ENCODE measurements at places on chromosomes 2 and 18. TPM values are rescaled to one million over a fixed set of nuclear protein-coding genes. Genes with fewer than 3 reads are reported as not detected.

DNA sequence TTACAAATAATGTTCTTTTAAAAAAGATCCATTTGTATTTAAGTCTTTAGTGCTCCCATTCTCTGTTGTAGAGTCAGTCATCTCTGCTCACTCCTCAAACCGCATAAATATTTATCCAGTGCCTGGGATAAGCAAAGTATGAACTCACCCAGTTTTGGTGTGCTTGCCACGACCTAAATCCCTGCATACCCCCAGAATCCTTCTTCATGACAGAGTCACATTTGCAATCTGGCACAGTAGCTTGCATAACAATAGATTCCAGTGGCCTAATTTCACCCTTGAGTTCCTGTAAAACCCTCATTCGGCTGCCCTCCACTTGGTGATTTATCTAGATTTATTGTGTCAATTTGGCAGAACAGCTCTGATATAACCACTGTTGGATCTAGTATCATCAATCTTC is 92.9 kb downstream of the DTNA start:
- no peak for DNase-seq

The ABCG8 gene
- 1.0 TPM for polyA plus RNA-seq

The LBX2 gene
- polyA plus RNA-seq, result 2.9 TPM

The REG3G gene
- polyA plus RNA-seq, result not detected

The HOXD13 gene
- 0.22 TPM for polyA plus RNA-seq

DNA sequence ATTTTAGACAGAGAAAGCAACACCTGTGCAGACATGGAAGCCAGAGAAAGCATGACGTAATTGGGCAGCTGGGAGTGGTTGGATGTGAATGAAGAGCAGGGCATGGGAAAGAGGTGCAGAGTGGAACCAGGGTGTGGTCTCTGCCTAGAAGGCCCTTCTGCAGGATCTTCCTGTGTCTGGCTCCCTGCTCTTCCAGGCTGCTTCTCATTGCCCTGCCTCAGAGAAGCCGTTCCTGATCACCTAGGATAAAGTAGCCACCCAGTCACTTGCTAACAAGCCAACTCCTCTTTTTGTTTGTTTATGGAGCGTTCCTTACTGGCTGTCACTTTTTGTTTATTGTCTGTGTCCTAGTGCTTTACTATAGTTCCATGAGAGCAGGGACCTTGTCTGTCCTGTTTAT is 28.5 kb downstream of the GALNT1 start:
- no peak for DNase-seq

The KLHL14 gene
- polyA plus RNA-seq, result 29.9 TPM

The MALT1 gene
- 28.9 TPM for polyA plus RNA-seq

DNA sequence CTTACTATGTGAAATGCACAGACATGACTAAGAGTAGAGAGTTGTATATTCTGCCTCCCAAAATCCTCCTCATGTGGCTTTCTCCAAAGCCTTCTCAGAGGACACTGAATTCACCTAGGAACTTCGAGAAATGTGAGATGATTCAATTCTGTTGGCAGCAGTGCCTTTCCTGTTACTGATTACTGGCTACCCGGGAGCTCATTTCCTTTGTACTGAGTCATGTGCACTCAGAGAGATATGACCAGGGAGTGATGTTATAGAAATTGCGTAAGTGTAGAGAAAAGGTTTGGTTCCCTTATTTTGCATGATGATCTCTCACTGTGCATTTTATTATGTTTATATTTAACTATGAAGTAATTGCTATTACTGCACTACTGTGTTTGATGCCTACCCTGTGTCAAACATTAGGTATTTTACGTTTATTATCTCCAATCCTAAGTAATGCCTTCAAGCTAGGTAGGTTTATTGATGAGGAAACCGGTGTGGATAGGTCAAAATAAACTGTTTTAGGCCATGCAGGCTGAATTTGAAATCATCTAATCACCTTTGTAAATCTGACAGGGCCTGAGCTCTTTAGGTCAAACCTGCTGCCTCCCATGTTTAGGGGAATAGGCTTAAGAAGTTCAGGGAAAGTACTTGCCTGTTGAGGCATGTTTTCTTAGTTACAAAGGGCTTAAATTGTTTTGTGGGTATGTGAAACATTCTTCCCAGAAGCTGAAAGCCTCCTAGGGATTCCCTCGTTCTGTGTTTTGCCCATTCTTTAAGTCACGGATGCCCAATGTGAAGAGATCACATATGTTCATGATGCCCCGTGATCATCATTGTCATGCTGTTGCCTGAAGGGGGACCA is 86.8 kb downstream of the FMNL2 start:
- no peak for DNase-seq

The RBM44 gene
- 0.54 TPM for polyA plus RNA-seq

GRCh38 chr2:109265369-109265768 is 136.4 kb downstream of the SH3RF3 start:
- DNase-seq, result no peak

GRCh38 chr18:10131460-10132395 is 217.9 kb downstream of the VAPA start:
- DNase-seq, result peak; percentile 52

DNA sequence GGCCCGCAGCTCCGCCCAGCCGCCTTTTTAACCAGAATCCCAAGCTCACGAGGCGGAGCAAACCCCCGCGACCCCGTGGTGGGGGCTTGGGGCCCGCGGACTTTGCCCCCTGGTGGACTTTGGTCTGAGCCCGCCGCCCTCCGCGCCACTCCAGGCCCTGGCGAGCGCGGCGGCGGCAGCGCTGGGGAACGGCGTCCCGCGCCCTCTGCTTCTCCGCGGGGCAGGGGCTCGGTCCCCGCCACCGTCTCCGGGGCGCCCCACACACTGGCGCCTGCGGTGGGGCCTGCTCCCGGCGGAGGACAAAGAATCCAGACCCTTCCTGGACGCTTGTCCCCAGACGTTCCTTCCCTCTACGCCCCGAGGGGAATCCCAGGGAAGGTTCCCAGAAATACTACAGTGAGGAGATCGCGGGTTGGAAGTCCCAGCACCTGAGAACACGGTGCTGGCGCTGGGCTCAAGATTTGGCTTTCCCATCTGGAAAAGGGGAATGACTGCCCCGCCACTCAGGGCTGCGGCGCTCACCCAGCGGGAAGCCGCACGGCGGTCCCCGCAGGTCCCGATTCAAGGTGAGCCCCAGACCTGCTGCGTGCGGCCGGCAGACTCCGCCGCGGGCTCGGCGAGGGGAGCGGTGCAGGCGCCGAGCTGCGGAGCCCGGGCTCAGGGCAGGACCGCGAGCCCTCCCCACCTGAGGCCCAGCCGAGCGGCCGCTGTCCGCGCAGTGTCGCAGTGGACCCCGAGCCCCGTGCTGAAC is at the start of gene HAAO:
TSS of gene HAAO (minus strand) at position 1 of the 751 bp plus-strand sequence. CDS start 47 bp downstream, outside the sequence.
- no peak for DNase-seq

DNA sequence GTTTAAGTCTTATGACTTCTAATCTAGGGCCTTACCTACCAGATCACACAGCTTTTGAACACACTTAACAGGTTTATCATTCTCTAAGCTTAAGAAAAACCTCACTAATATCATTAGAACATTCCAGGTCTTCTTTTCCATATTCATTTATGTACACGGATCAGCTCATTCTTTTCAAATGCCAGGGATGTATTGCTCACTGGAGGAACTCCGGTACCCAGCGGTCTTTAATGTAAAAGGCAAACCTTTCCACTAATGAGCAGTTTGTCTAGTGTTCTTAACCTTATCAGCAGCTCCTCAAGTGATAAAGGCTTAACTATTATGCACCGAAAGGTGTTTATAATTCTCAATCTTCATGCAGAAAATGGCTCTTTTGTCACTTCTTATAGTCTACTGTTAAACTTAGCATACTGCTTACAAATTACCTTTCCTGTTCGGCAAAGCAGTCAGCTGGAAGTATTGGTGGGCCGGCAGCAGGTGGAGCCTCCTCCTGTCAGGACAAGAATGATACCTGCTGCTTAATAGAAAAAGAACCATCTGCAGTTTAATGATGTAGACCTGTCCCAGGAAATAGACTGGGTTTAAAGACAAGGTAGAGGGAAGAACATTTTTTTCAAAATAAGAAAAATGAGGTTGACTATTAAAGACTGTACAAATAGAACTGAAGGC is 142.7 kb downstream of the FIGN start:
- no peak for DNase-seq

GRCh38 chr18:23902396-23902795 is 112.2 kb upstream of the TTC39C start:
- no peak for DNase-seq

The UGT1A10 gene
- not detected for polyA plus RNA-seq

GRCh38 chr2:101577173-101577572 is 102.3 kb upstream of the RFX8 start:
- no peak for DNase-seq

GRCh38 chr18:45222180-45222579 is 393.1 kb upstream of the SLC14A2 start:
- no peak for DNase-seq

DNA sequence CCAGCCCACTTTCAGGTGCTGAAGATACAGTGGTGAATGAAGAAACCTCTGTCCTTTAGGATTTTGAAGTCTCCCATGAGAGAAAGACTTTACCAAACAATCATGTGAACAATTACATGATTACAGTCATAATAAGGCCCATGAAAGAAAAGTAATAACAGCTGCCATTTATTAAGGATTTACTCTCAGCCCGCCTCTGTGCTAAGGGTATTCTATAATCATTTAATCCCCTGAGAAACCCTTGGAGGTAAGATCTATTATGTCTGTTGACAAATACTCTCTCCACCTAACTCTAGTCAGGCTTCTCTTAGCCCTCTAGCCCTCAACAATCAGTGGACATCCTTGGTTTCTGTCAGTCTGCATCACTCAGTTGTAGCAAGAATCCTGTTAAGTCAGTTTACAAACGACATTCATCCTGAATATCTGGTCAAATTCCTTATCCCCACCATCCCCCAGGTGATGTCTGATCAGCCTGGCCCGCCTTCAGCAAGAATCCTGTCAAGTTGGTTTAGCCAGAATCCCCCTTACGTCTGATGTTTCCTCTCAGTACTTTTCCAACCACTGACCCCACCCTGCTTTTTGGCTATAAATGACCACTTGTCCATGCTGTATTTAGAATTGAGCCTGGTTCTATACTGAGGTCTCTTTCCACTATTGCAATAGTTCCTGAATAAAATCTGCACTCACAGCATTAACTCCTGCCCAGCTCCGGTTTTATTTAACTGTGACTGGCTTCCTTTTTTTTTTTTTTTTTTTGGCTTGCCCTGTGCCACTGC is 12.2 kb upstream of the SOCS6 start:
- DNase-seq, result no peak

DNA sequence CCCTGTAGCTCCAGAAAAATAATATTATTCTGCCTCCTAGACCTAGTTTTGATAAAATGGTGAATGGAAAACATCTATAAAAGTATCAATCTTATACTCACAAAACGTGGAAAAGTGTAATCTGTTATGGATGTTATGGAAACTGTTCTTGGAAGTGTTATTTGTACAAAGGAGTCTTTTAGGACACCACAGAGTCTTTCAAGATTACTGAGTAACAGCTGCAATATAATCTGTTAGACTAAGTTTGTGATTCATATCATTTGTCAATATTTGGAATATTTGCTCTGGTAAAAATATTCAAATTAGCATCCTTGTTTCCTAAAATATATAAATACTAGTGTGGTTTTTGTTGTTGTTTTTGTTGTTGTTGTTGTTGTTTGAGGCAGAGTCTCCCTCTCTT is 87.9 kb downstream of the RAD51AP2 start:
- DNase-seq, result no peak

- DNase-seq, result no peak
These were observed 123.1 kb downstream of the RAB3GAP1 start for GRCh38 chr2:135175177-135175576.

DNA sequence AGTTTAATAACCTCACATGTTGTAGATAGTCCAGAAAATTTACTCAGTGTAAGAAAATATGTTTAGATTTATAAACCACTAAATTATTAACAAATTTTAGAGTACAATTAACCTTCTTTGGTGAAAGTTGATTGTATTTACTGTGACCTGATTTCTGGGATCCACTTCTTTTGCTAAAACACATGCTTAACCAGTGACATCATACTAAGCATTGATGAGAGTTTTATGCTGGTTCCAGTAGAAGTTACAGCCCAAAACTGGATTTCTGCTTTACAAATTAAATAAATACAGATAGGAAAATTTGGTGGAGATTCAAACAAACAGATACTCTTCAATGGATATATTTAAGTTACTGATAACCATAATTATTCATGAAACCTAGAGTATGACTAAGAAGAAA is 40.9 kb downstream of the RBBP8 start:
- DNase-seq, result no peak

The SLC14A1 gene
- 4.7 TPM for polyA plus RNA-seq

DNA sequence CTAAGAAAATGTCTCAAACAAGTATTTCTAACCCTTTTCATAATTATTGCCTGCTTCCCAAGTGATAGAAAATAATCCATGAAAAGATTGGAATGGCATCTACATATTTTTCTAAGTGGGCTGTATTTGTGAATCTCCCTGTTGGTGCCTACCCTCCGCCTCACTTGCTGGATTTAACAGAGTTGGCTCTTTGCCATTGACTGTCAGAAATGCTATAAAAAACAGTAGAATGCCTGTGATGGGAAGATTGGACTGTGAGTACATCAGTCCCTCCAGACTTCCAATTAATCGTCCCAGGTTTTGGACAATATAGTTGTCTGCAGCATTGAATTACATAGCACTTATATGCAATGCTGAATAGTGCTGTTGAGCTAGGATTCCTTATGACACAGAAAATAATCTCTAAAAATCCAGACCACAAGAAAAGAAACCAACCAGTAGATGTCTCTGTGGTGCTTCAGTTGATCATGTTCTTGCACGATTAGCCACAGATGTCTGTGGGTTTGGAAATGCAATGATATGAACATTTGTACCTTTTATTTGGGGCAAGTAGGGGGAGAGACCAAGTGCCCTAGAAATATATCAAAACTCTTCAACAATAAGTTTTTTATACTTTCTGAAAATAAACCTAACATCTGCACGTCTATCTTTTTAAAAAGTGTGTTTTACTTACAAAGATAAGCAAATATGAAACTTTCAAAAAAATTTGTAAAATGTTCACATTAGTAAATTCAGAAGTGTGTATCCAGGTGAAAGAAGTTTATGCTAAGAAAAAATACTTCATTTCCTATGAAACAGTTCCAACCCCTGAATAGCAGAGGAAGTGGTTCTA is 88.5 kb downstream of the DYNAP start:
- DNase-seq, result peak; percentile 55

GRCh38 chr2:120225549-120226065 is 2.4 kb upstream of the TMEM185B start:
- DNase-seq, result no peak

- no peak for DNase-seq
These were observed 61.0 kb downstream of the CACNB4 start for GRCh38 chr2:152037743-152038435.

DNA sequence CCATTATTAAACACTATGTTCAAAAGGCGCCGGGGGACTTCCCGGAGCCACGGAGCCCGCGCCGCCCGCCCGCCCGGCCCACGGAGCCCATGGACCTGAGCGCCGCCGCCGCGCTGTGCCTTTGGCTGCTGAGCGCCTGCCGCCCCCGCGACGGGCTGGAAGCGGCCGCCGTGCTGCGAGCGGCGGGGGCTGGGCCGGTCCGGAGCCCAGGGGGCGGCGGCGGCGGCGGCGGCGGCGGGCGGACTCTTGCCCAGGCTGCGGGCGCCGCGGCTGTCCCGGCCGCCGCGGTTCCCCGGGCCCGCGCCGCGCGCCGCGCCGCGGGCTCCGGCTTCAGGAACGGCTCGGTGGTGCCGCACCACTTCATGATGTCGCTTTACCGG is 197 bp downstream of the GDF7 start:
- no peak for DNase-seq

The TANK gene
- polyA plus RNA-seq, result 50.0 TPM
